ENCODE measurements at places on chromosomes 2 and 18.
A peak's percentile ranks its signal among the peaks of the same experiment; 100 is the strongest.

DNA sequence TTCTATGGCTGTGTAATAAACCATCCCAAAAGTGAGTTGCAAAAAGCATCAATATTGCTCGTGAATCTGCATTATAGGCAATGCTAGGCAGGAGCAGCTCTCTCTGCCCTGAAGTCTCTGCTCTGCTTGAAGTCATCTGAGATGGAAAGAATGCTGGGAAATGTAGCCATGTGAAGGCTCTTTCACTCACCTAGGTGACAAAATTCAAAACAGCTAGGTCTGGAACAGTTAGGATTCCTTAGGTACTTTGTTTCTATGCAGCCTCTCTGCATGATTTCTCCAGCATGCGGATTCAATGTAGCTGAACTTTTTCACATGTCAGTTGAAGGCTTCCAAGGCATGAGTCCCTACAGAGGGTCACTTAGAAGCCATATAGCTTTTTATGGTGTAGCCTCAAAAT is 1383.7 kb downstream of the LRP1B start:
- DNase-seq, result no peak

DNA sequence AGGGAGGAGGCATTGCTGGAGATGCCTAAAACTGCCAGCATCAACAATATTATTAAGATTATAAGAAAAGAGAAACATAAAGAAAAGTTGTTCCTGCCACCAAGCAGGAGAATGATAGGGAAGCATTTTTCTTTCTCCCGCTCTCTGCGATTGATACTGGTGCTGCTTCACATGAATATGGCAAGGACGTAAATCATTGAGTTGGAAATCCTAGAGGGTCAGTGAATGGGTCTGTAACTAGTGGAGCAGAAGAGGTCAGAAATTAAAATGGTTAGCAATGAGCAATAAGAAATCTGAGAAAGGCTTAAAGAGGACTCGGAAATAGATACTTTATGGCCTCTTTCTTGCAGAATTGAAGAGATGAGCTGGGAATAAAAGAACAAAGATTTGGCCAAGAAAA is 631.7 kb downstream of the BCL11A start:
- no peak for DNase-seq

GRCh38 chr18:25658476-25658875 is 306.5 kb upstream of the ZNF521 start:
- DNase-seq, result no peak

GRCh38 chr2:229230256-229230655 is 40.8 kb downstream of the PID1 start:
- no peak for DNase-seq

- DNase-seq, result no peak
Measured at GRCh38 chr2:229669841-229670240, 44.5 kb downstream of the DNER start.

DNA sequence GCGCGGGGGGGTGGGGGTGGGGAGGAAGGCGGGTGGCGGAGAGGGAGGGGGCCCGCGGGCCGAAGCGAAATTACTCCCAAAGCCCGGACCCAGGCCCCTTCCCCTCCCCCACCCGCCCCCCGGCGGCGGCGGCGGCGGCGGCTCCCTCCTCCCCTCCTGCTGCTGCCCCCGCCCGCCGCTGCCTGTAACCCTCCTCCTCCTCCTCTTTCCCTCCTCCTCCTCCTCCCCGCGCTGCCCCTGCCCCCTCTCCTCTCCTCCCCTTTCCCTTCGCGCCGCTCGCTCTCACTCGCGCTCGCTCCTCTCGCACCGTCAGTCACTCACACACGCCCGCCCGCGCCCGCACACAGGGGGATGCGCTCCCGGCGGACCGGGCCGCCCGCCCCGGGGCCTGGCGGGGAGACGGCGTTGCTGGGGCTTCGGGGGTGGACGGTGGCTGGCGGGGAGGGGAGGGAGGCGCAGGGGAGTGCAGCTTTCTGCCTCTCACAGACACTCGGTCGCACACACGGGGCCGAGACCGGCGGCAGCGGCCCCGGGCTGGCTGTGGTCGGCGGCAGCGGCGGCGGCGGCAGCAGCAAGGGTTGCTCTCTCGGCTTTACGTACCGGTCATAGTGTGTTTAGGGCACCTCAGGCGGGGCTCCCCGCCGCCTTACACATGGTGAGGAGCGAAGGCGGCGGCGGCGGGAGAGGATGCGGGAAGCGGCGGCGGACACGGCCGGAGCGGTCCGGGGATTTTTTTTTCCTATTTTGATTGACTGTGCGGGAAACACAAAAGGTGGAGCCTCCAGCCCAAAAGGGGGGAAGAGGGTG is 405 bp downstream of the SP3 start:
- peak; percentile 84 for DNase-seq

GRCh38 chr2:33570681-33571080 is 28.4 kb downstream of the FAM98A start:
- no peak for DNase-seq

DNA sequence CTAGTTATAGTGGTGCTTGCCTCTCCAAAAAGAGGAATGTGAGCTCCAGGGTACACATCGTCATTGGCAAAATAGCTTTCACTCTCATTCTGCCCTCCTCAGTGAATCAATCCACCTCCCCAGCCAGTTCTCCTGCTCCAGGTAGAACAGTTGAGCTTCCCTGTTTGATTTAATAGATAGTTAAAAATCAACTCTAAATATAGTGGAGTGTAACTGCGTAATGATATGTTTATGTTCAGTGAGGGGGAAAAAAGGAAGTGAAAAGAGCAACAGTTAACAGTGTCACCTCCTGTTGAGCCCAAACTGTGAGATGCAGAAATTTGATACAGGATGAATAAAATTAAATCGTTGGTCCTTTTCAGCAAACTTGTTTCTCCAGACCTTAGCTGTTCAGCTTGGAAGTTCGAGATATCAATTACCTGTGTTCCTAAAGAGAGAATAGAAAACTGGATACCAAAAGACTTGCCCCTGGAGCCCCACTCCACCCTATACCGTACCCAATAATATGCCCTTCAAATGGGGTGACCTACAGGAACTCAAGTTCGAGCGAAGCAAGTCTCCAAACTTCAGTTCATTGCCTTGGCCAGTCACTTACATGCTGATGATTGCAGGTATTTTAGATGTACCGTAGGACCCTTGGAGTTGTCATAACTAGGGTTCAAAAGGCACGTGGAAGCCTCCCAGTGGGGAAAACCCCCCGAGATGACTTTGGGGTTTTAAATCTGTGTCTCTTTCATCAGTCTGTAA is 708.4 kb downstream of the RNF144A start:
- no peak for DNase-seq

DNA sequence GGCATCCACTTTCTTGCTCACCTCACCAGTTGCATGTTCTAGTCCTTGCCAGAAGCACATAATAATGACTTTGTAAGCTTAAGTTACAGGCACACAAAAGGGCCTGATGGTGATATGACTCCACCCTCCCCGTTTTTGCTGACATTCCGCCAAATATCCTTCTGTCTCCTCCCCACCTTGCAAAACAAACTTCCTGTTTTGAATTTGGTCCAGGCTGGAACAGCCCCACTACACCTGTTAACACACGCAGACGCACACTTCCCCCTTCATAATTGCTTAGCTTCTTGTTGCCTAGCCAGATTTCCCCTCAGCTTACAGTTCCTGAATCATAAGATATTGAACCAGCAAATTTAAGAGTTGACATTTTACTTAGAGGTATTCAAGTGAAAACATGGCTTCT is at the start of gene MGAT5:
Gene MGAT5, plus strand, starts transcription at position 269 of the 400 bp plus-strand sequence. CDS start 332 bp downstream, outside the sequence.
- no peak for DNase-seq

DNA sequence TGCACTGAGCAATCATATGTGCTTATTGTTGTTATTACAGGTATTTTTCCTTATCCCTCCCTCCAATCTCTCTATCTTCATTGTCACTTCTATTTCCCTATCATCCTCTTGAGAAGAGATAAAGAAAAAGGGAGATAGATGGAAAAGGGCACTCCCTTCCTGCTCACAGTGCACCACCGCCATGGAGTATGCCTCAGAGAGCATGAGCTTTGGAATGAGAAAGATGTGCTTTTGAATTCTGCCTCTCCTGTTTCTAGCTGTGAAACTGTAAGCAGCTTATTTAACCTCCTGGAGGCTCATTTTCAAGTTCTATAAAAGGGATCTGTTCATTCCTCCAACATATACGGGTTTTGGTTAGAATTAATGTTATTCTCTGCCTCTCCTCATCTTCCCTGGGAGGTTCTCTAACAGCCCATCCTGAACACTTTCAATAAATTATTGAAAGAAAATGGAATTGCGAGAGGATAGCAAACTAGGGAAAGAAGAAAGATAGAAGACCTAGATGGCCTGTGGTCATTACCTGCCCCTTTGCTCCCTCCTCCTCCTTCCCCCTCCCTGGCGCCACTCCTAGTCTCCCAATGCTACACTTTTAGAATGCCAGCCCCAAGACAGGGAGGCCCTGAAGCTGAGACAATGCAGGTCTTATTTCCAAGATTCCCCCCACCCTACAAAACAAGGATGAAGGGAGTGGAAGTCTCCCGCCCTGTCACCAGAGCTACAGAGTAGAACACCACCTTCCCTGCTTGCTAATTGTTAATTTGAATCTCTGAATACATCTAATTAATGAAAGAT is 37.8 kb downstream of the FIGN start:
- no peak for DNase-seq

All from Calu3 (cell line).